Progenitor cell of endocrine pancreas (in vitro differentiated cells): ENCODE measurements at places on chromosomes 7 and 10. TPM values are rescaled to one million over a fixed set of nuclear protein-coding genes. Genes with fewer than 3 reads are reported as not detected.

Gene TRIM4
- 14.2 and 15.6 TPM in 2 replicates for total RNA-seq

GRCh38 chr7:128379900-128380479, 18.5 kb upstream of the PRRT4 start:
- no peak for DNase-seq

Gene IKZF1
- 0.36 and 0.42 TPM in 2 replicates for total RNA-seq

DNA sequence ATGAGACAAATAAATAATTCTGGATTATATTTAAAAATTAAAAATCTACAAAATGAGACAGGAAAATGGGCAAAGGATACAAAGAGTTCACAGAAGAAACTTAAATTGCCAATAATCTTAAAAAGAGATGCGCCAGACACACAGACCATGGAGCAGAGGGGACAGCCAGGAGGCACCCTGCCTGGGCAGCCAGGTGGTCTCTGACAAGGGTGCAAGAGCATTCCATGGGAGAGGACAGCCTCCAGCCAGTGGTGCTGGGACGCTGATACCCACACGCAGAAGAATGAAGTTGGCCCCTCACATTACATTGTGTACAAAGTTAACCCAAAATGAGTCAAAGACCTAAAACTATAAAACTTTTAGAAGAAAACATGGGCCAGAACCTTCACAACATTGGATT, 106.3 kb downstream of the NKX6-2 start:
- no peak for DNase-seq

DNA sequence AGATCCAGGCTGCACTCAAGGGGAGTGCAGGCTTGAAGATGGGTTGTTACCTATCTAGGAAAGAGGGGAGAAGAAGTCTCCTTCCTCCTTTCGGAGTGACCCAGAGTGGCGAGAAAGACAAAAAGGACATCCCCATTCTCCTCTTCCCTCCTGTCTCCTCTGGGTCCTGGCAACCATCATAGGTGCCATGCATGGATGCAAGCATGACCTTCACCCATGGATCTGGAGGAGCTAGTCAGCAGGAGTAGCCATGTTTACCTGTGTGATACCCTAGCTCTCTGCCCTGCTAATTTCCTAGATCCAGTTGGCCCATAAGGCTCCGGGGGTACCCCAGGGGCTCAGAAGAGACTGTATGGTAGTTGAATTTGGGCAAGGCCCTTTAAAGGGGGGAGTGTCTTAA, 17.2 kb upstream of the CROT start:
- DNase-seq = no peak

DNA sequence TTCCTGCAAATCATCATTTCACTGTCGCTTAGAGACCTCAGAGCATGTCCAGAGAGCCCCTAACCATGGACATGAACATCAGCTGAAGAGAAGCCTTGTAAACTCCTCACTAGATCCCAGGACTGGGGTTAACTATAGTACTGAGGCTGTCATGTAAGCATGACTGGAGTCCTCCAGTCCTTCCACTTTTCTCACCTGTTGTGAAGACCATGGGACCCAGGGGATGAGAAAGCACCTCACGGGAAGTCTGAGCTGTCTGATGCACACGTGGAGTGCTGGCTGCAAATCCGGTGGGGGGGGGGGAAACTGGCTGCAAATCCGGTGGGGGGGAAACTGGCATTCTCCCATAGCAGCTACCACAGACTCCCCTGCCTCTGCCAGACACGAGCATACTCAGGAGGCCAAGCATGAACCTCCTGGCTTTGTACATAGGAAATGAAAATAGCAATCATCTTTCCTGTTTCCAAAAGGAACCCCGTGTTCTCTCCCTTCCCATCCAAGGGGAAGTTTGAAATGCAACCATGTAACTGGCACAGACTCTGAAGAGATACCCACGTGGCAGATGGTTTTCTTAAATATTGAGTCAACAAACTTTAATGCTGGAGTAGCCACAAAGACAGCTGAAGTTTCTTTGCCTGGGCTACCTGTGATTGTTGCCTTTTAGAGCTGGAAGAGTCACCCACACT, 261.4 kb downstream of the ZMYND11 start:
- no peak for DNase-seq
